ENCODE measurements at places on chromosomes 5 and 9.

DNA sequence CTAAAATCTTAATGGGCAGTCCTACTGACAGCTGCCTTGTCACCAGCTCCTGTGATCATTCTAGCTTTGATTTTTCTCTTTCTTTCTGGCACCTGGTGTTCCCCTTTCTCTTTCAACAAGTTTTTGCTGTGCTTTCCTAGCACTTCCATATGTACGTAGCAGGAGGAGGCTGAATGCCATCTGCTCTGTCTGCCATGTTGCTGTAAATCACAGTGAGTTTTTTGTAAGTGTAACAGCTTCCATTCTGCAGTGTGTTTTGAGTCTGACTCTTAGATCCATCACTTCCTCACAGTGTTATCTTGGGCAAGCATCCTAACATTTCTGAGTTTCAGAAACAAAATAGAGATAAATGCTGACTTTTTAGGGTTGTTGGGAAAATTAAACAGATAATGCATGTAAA is 247.9 kb downstream of the DOCK8 start:
- no peak for DNase-seq

GRCh38 chr5:135829681-135830383 is 4.6 kb upstream of the SLC25A48 start:
- DNase-seq = peak; percentile 52

DNA sequence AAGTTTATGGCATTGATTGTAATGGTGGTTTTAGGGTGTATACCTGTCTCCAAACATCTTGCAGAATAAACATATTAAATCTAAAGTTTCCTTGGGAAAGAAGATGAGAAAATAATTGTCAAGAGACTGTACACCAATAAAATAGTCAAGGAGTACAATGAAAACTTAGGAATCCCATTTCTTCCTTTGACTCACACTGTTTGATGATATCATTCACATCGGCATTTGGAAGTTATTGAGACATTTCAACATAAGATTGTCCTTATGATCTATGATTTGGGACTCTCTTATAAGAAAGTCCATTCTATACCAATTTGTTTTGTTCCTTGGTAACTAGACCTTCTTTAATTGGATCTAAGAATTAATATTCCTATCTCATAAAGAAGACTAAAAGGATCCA is 482.7 kb downstream of the RAB3C start:
- no peak for DNase-seq

DNA sequence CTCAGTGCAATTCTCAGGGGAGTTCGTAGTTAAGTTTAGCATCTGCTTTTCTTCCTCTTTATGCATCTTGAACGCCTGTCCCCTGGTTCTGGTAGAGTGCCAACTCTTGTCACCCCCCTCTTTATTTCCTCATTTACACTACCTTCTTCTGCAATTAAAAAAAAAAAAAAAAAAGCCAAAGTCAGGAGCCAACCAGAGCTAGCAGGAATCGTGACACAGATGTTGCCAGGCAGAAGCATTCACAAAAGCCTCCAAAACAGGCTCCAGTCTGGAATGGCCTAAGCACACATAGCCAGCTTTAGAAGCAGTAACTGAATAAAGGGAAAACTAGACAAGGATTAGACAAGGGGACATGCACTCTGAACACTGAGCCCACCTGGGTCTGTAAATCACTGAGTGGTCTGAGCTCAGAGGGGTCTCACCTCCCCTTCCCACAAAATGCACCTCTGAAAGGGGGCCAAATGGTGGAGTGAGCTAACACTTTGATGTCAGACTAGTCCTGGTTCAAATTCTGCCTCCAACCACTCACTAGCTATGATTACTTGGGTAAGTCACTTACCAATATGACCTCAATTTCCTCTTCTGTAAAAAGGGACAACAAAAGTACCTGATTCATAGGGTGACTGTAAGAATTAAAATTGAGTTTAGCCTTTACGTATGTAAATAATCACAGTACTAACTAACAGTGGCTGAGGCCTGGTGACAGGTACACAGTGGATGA is 2.0 kb downstream of the CD74 start:
- DNase-seq = no peak

DNA sequence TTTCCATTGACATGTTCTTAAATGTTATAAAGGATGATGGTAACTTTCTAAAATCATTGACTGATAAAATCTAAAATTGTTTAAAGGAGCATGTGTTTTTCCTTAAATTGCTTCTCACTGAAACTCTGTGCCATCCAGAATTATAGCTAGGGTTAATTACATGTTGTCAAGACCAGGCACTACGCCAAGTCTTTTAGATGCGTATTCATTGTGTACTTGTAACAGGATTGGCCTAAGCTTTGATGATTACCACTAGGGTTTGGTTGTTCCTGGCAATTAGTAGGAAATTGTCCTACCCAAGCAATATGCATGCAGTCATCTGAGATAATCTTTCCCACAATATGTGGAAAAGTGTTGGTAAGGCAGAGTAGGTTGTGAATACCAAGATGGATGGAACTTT is 43.8 kb downstream of the PRKACG start:
- DNase-seq = no peak

- no peak for DNase-seq
These were observed 150.8 kb upstream of the PPP1R26 start for GRCh38 chr9:135328485-135329417.

DNA sequence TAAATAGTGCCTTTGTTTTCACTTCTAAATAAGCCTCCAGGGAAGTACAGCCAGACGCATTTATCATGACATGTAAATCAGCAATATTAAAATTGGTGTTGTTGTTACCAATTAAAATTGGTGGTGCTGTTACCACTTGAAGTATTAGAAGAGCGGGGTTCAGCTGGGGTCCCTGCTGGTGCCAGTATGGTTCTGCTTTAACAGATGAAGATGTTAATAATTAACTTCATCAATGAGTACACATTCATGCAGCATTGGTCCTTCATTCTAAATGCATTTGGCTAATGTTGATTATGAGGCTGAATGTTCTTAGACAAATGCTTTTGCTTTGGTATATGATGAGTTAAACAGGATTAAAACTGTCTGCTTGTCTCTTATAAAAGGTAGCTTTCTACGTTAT is 67.6 kb upstream of the TMC1 start:
- no peak for DNase-seq

DNA sequence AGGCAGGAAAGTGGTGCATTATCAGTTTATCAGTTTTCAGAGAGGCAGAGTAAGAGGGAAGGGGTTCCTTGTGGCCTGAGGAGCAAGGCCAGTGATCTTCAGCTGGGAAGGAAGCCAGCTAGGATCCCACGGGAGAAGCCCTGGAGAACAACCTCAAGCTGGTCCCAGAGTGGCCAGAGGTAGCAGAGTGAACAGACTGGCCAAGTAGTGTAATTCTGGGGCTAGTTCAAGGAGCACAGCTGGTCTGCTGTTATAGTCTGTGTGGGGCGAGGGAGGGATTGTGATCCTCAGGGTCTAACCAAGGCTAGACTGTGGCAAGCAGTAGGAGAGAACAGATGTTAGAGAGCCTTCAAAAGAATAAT is 164.6 kb downstream of the CARTPT start:
- no peak for DNase-seq

DNA sequence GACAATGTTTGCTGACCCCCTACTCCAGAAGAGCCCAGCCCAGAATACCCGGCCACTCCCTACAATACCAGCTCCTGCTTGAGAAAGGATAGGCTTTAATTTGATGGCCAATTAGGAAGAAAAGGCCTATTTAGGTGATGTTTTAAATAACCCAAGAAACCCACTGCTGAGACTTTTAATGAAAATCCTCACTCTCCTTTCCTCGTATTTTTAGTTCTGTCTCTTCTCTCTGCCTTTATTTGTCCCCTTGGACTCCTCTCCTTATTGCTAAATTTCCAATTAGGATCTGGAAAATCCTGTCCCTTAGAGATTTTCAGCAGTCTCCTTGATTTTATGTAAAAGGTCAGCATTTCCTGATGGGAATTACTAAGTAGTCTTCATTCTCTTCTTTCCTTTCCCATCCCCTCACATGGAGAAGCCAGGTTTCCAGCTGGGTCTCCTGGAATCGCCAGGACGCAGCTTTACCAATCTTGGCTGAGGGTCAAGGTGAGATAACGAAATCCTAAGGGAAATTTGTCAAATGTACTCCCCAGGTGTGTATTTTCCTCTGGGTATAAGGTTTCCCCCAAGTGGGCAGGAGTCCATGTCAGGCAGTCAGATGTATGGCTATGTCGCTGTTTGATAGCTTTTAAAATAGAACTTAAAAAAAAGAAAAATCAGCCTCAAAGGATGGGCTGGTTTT is 11.7 kb downstream of the STC2 start:
- no peak for DNase-seq

DNA sequence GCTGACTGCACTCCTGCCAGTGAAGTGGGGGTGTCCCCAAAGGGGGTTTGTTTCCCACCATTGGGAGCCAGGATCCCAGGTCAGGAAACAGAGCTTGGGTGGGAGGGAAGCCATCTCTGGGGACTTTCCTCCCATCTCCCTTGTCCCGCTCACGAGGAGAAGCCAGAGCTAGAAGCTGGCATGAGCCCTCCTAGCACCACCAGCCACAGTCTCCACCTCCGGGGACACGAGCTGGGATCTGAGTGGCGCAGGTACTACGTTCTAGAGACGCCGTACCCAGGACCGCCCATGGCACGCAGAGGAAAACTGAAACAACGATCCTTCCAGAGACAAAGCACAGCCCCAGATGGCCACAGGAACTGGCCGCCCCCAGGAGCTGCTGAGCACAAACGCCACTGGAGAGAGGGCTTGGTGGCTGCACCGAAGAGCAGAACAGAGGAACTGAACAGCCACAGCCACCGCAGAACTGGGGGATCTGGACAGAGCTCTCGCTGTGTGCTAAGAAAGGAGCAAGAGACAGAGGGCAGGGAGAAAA is 29.8 kb downstream of the ADAMTS2 start:
- DNase-seq = no peak

GRCh38 chr9:132547436-132547835 is 35.0 kb upstream of the BARHL1 start:
- DNase-seq = no peak

GRCh38 chr5:118793652-118794051 is 194.7 kb downstream of the DTWD2 start:
- DNase-seq = no peak

DNA sequence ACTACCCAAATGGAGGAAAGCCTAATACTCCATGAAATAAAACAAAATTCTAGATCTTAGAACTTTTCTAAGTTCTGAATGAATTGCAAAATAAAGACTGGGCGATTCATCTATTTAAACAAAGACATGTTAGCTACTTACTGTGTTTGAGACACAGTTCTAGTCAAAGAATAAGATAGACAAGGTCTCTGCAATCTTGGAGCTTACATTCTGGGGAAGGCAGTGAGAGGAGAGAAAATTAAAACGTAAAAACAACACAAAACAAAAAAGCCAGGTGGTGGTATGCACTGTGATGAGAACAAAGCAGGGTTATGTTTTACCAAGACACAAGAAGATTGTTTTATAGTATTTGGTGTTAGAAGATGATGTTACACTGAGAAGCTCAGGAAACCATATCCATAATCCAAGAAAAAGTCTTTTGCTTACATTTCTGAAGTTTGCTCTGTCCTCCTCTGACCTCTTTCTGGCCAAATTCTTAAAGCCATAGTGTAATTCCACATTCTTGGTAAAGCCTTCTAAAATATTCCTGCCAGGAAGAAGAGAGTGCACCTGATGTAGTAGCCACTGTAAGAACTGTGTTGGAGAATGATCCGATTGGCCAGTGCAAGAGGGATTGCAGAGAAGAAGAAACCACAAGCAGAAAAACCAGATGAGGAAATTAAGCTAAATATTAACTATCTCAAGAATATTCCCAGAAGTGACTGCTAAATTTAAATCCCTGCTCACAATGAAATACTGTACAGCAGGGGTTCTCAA is 218.4 kb downstream of the PCSK1 start:
- no peak for DNase-seq

- DNase-seq = no peak
These were observed 34.1 kb upstream of the PDE8B start for GRCh38 chr5:77176429-77176828.

GRCh38 chr5:138092301-138092700 is 8.5 kb downstream of the WNT8A start:
- DNase-seq = no peak

DNA sequence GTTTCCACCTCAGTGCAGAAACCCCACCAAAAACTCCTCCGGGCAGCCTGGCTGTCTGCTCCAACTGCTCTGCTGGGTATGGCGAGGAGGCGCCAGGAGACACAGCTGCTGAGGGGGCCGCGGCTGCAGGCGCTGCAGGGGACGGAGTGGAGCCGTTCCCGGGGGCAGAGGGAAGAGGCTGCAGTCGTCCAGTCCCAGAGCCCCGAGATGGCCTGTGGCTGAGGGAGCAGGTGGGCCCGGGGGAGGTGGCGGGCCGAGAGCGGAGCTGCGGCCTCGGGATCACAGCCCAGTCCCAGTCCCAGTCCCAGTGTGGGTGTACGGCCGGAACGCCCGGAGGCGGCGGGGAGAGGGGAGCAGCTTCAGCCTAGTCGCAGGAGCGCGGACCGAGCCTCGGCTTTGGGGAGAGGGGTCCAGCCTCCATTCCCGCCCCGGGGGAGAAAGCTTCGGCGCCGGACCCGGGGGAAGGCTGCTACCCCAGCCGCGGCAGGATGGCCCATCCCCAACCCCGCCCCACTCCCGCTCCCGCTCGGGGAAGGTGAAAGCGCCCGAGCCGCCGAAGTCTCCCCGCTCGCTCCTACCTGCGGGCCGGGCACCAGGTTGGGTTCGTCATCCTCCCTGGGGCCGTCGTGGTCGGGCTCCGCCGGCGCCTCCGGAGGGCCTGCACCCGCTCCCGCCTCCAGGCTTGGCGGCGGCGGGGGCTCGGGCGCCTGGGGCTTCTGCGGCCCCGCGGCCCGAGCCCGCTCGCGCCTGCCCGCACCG is 513 bp downstream of the FAM193B start:
- DNase-seq = peak; percentile 72

DNA sequence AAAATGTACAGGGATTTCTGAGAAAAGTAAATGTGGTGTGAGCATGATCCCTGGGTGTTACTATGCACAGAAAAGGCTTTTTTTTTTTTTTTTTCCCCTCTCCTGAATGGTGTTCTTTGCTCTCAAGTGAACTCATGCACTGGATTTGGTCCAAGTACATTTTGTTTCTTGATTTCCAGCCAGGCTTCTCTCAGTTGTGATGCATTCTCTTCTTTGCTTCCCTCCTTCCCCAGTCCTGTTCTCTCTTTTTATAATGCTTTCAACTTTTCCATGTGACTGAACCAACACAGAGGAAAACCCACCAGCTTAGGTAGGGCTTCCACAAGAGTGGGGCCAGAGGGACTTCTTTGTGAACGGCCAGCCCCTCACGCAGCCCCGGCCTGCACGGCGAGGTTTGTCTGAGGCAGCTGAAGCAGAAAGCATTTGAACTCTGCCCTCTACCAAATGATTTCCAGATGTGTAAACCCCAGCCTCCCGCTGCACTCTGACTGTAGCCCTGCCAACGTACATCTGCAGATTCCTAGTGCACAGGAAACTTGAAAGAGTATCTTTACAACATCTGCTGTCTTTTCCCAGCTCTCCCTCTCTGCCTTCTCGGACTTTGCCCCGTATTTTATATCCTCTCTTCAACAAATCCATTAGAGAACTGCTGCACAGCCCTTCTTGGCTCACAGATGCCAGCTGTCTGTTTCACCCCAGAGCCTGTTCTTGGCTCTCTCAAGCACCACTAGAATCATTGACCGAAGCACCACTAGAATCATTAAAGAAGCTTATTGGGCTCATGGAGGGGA is 71.8 kb upstream of the CD180 start:
- DNase-seq = no peak

- no peak for DNase-seq
These were observed 4.5 kb downstream of the RNF208 start for GRCh38 chr9:137217276-137218211.

Measured in GM12892 (cell line).